ENCODE measurements at places on chromosomes 6 and 20.

- DNase-seq = no peak
Measured at GRCh38 chr6:7684843-7685242, 41.1 kb upstream of the BMP6 start.

- peak; percentile 56 for DNase-seq
Measured at GRCh38 chr20:4726710-4727397, 5.1 kb downstream of the PRND start.

DNA sequence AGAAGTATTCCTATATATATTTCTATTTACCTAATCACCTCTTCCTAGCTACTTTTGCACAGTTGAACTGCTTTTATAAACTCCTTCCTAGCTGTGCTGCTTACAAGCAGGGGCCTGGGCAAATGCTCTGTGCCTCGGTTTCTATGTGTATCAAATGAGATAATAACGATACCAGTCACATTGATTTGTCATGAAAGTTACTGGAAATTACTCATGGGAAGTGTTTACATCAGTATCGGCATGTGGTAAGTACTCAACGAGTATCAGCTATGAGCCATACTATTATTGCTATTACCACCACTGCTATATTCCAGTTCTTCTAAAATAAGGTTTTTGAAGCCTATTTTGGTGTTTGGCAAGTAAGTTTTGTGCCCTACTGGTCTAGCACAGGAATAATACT is 4.9 kb downstream of the LAMA4 start:
- DNase-seq = no peak

- DNase-seq = no peak
Measured at GRCh38 chr20:50320901-50321796, 130.5 kb downstream of the CEBPB start.

DNA sequence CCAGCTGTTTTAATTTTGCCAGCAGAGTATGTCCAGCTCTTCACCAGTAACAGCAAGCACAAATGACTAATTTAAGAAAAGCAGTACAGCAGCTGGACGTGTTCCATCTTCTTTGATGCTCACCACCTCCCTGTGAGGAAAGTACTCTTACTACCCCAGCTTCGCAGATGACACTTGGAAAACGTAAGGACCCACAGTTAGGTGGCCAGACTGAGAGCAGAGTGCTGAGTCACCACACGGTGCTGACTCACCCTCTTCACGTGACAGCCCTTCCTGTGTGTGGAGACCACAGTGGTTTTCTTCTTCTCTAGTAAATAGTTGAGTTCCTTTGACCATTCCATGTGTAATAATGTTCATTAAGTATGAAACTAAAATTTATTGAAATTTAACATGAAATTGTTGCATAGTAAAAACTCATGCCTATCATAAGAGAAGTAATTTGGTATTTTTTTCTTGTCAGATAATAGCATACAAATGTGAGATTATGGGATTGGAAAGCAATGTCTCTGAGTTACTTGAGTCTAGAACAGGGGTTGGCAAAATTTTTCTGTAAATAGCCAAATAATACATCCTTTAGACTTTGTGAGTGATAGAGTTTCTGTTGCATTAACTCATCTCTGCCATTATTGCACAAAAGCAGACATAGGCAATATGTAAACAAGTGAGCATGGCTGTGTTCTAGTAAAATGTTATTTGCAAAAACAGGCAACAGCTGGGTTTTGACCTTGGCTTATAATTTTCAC is 76.6 kb downstream of the SLX4IP start:
- peak; percentile 76 for DNase-seq

DNA sequence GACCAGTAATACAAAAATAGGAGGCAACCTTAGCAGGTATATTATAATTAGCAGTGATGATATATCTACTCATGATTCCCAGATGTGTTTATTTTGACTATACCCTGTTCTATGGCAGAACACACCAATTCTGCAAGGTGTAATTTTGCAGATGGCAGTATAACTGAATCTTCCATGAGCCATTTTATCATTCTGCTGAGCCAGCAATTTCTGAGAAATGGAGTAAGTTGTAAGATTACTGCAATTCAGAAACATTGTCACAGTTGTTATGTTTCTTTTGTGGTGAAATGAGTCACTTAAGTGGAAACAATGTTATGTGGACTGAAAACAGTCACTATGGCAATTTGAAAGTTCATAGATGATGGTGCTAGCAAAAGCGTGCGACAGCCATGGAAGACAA is 63.7 kb upstream of the RIMS1 start:
- no peak for DNase-seq

- DNase-seq = no peak
Measured at GRCh38 chr6:93886416-93886815, 467.1 kb upstream of the EPHA7 start.

DNA sequence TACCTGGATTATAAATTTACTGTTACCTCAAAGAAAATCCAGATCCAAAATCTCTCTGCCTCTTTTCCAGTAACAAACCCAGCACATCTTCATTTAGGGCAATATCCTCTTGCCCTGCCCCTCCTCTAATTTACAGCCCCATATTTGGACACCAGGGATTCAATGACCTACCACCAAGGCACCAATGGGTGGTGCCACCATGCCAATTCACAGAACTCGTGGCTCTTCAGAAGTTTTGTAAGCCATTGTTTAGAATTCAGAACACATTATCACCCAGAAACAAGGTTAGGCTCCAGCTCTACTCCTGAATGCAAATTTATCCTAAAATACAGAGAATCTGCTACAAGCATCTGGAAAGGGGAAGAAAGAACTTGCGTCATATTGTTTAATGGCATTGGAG is 67.8 kb upstream of the SASH1 start:
- no peak for DNase-seq

DNA sequence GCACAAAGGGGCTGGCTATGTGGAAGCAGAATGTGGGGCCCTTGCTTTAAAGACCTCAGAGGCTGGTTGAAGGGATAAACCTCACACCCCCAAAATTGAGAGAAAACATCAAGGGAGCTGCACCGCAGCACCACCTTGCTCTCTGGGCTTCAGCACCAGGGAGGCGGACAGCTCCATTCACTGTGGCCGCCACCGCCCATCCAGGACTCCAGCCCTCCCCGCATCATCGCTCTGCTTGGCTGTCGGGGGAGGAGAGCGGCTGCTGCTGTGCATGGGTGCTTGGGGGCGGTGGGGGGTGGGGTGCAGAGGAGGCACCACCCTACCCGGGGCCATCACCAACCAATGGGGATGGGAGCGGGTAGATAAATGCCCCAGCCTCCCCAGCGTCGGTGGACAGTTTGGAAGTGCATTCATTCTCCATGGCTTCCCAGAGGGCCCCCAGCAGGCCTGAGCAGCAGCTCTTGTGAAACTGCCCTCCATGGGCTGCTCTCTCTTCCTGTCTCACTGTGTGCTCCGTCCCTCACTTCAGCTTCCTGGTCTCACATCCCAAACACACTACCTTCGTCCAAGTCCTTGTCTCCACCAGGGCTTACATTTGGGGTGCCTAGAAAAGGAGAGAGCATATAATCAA is 75.7 kb upstream of the BHLHE23 start:
- no peak for DNase-seq

- DNase-seq = no peak
Measured at GRCh38 chr6:128029826-128030225, 129.0 kb upstream of the THEMIS start.

- no peak for DNase-seq
Measured at GRCh38 chr6:42419490-42420280, 32.0 kb downstream of the TRERF1 start.

GRCh38 chr20:38863024-38863851 is 57.7 kb downstream of the PPP1R16B start:
- DNase-seq = peak; percentile 71

DNA sequence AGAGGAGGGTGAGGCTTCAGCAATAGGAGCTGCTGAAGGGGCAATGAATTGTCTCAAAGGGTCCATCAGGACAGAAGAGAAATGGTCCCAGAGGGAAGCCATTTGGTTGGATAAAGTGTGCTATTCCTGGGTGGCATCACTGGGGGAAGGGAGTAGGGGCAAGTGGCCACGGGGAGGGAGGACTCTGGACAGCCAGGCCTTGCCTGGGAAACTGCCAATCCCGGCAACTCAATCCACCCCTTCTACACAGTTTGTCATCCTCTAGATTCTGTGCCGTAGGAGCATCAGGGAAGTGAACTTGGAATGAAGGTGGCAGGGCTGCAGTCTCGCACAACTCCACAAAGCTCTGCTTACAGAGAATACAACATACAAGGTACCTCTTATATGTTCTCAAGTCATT is 59.5 kb upstream of the RIPOR2 start:
- no peak for DNase-seq

GRCh38 chr6:26033941-26034354 is 53.3 kb upstream of the HFE start:
- DNase-seq = no peak
